ENCODE measurements at places on chromosomes 5 and 9.

DNA sequence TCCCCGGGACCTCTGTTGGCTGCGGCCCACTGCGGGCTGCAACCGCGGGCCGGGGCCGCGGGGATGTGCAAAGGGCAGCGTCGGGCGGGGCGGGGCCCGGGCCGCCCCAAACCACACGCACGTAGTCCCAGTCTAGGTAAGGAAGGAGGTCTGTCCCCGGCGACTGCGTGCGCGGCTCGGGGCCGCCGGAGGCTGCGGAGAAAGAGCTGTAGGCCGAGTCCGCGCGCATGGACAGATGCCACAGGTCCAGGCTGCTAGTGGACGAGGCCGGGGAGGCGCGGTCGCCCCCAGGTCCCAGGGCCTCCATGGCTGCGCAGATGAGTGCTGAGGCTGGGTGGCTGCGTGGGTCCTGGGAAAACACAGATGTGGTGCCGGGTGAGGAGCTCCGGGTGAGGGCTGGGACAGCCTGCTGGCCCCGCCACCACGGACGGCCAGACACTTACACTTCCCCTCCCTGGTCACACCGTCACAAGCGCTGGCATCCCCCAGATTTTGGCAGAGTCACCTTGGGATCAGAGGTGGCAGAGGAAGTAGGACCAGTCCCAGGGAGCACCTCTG lies 4.5 kb downstream of the SHROOM1 start:
- DNase-seq = no peak

DNA sequence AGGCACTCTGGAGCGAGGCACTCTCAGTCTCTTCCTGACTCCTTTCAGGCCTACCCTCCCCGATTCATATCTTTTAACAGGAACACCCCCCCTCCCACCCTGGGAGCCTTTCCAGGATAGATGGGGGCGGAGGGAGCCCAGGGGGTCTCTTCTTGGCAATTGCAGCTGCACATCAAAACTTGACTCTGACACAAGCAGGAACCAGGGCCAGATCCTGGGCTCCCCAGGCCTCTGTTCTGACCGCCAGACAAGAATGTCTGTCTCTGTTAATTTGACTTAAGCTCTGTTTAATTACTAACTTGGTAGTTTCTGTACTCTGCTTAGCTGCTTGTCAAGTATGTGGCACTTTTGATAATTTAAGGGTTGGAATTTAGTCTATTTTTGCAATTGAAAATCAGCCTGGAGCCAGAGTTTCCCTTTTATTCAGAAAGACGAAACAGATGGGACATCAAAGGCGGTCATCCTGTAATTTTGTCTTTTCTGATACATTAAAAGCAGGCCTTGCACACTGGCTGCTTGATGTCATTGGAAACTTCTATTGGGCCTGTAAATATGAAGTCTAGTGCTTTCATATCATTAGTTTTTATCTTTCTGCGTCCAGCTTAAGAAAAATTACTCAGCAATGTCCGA lies 43.3 kb downstream of the ACTL7B start:
- DNase-seq = no peak

GRCh38 chr9:128244837-128245231 lies 31.0 kb downstream of the GOLGA2 start:
- peak; percentile 86 for DNase-seq

GRCh38 chr5:178524093-178524882 lies 65.9 kb downstream of the COL23A1 start:
- no peak for DNase-seq

DNA sequence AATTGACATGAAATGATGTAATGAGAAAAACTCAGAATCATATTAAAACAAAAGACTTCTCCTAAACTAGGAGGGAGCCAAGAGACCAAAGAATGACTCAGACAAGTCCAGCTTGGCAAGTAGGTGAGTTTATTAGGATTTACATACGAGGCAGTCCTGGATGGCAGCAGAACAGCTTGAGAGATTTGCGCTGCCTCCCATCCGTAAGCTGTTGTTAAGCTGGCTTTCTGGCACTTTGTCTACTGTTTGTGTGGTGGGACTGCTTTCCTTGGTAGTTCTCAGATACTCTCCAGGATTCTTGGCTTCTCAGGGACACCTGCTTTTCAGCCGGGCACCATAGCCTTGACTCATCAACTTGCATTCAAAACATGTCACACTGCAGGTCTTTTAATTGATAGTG lies 57.6 kb downstream of the COX7C start:
- no peak for DNase-seq

GRCh38 chr5:175472378-175472777 lies 6.0 kb upstream of the SFXN1 start:
- DNase-seq = no peak

GRCh38 chr5:32057187-32058096 lies 116.7 kb downstream of the GOLPH3 start:
- DNase-seq = no peak

- no peak for DNase-seq
Measured at GRCh38 chr5:122499585-122499984, 187.5 kb downstream of the SNCAIP start.

- no peak for DNase-seq
Measured at GRCh38 chr5:51996356-51996861, 613.2 kb downstream of the ISL1 start.

- DNase-seq = no peak
Measured at GRCh38 chr9:7238247-7238637, 480.5 kb downstream of the KDM4C start.

- DNase-seq = no peak
Measured at GRCh38 chr9:85478847-85479246, 262.9 kb downstream of the AGTPBP1 start.

DNA sequence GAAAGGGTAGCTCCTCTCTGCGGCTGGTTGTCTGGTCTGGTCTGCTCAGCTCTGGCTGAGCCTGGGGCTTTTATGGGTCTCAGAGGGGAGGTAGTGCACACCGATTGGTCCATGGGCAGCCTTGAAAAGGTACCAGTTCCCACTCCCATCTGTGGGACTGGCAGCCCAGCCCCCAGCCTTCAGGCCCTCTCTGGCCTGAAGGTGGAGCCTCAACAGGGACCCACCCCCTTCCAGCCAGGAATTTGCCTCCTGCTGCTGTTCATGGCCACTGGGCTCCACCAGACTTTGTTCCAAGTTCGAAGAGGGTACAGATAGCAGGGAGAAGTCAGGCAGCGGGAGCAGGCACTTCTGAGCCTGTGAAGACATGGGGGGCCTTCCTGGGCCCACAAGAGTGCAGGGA lies 165.3 kb upstream of the SLC27A6 start:
- DNase-seq = no peak

- no peak for DNase-seq
Measured at GRCh38 chr9:109325089-109325488, 4.2 kb upstream of the EPB41L4B start.

GRCh38 chr5:36751886-36752285 lies 124.7 kb upstream of the NIPBL start:
- DNase-seq = no peak

GRCh38 chr5:169978714-169979113 lies 1.6 kb downstream of the INSYN2B start:
- DNase-seq = no peak

DNA sequence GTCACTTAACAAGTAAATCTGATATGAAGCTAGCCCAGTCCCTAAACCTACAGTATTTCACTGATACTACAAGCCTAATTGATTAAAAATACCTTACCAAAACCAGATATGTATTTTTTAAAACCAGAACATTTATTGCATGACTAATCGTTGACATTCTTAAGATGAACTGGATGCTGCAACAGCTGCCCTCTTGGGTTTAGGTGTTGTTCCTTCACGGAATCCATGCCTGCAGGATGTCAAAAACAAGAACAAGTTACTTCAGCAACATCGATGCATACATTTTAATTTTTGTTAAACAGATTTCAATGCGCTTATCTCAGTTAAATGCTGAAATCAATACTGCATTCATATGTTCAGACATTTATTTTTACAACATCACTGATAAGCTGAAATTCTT lies 2.7 kb downstream of the RPL37 start:
- DNase-seq = no peak

DNA sequence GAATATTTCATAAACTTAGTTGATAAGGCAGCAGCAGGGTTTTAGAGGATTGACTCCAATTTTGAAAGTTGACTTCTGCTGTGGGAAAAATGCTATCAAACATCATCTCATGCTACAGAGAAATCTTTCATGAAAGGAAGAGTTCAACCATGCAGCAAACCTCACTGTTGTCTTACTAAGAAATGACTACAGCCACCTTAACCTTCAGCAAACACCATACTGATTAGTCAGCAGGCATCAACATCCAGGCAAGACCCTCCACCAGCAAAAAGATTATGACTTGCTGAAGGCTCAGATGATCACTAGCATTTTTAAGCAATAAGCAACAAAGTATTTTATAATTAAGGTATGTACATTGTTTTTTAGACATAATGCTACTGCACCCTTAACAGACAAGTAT lies 7.6 kb downstream of the TMEM174 start:
- no peak for DNase-seq

GRCh38 chr5:80140496-80140895 lies 105.3 kb downstream of the THBS4 start:
- no peak for DNase-seq

DNA sequence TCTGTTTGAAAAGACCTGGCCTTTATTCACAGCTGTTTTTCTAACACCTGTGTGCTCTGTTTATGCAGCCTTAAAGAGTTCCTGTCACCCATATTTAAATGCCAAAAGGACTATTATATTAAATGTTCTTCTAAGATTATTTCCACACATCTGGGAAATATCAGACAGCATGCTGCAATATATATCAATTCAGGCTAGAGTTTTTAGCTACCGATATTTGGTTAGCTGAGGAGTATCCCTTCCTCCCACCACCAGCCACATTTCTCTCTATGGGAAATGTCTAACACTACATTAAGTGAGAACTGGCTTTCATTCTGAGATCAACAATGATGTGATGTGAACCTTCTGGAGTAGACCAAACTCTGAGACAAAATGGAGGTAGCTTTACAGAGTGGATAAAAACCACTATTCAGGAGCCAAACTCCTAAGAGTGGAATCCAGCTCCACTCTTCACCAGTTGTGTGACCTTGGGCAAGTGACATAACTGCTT lies 509.2 kb downstream of the ZNF608 start:
- no peak for DNase-seq

GRCh38 chr9:14909961-14910805 lies at the start of gene FREM1:
Gene FREM1 (minus strand): TSS chr9:14910428. CDS start chr9:14868977, 41,451 bp downstream.
- DNase-seq = no peak

GRCh38 chr5:154197801-154198491 lies 7.4 kb downstream of the GALNT10 start:
- DNase-seq = no peak

- DNase-seq = peak; percentile 80
Measured at GRCh38 chr5:18745988-18746615, 1111.8 kb downstream of the TAF11L14 start.

DNA sequence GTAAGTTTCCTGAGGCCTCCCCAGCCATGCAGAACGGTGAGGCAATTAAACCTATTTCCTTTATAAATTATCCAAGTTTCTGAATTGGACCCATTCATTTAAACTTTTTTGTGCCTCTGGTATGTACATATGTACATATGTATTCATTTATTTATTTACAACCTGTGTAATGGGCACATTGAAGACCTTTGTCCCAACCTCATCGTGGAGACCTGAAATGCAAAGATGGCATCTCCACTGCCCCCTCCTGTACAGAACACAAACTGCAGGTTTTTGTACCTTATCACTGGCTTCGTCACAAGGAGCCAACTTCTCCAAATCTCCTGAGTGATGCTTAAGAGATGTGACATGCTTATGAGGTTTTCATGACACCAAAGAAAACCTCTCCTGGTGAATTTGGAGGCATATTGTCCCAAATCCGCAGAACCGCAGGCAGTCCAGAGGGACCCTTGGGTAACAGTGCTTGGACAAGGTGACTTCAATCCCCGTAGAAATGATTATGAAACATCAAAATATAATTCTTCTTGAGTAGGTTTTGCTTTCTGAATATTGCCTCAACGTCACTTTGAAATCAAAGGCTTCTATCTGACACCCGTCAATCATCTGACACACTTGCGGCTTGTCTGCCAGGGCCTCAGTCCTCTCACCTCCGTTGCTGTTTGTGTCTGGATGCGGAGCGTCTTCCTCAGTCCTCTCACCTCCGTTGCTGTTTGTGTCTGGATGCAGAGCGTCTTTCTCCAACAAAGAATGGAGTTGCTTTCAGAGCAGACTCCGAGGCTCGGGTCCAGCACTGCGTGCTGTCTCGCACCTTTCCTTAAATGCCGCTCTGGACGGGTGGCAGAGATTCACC lies 135.0 kb upstream of the IRX4 start:
- DNase-seq = no peak

- DNase-seq = peak; percentile 2
Measured at GRCh38 chr5:98349251-98349989, 424.0 kb upstream of the RGMB start.

DNA sequence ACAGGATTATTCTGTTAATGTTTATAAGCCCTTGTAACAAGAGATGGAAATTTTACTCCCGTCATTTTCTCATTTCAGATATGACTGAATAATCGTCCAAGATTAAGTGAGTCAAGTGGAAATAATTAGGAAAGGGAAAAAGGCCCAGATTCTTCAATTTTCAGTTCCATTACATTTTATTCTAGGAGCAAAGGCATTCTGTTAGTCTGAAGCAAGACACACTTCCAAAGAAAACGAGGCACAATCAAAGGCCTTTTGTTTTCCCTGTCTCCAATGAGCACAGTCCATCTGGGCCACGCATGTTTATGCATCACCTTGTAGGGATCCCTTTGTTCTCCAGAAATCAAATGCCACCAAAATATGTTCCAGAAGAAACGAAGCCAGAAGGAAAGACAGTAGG lies 382.9 kb upstream of the RFX3 start:
- DNase-seq = no peak

GRCh38 chr5:173158366-173158765 lies 14.0 kb downstream of the BNIP1 start:
- no peak for DNase-seq

- no peak for DNase-seq
Measured at GRCh38 chr9:28941856-28942255, 1368.6 kb upstream of the C9orf72 start.

- DNase-seq = no peak
Measured at GRCh38 chr5:107331882-107332281, 338.9 kb downstream of the EFNA5 start.

- no peak for DNase-seq
Measured at GRCh38 chr5:124952566-124952965, 206.1 kb upstream of the ZNF608 start.

DNA sequence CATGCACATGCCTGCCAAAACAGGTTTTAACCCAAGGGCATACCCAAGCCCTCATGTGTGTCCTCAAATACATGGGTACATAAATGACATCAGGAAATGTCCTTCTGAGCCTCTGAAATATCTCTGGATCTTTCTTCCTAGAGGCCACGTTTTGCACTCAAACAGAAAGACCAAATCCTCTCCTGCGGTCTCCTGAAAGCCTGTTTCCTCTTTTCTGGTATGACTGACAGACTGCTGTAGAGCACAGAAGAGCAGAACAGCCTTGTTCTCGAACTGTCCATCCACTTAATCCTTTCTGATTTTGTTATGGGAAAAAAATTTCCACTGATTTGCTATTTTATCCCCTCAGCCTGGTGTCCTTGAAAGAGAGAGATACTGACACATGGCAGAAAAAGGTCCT lies 107.2 kb downstream of the ASTN2 start:
- DNase-seq = no peak

DNA sequence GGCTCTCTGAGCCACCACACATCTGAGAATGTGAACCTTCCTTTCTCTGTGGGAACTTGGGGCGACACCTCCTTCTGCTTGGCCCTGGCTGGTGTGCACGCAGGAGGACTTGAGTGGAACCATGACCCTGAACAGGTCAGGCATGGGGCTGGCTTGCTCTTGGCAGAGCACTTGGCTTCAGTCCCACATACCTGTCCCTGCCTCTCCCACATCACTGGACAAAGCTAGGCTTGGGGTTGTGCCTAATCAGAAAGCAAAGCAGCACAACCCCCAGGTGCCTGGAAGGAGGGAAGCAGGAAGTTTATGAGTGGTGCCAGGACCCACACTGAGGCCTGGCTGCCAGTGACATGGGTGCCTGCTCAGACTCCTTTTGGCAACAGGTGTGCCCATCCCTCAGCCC lies 13.2 kb downstream of the GADD45G start:
- DNase-seq = no peak

Measured in AML-193 (cell line).